ENCODE measurements at places on chromosomes 7 and 10. TPM values are rescaled to one million over a fixed set of nuclear protein-coding genes. Genes with fewer than 3 reads are reported as not detected.

The NPFFR1 gene
- not detected for total RNA-seq

GRCh38 chr7:5594616-5595544, 171.2 kb upstream of the TNRC18 start:
- H3K27me3 ChIP-seq: peaks cover 23% of the 10 kb centered on the region
- peak overlapping the region; percentile 72 for H3K27ac ChIP-seq
- H3K4me1 ChIP-seq: peaks cover 22% of the 10 kb centered on the region

The HYAL4 gene
- not detected for total RNA-seq

The COBL gene
- not detected for total RNA-seq

The KCP gene
- total RNA-seq: not detected

The LRRC61 gene
- total RNA-seq: 13.3 TPM

DNA sequence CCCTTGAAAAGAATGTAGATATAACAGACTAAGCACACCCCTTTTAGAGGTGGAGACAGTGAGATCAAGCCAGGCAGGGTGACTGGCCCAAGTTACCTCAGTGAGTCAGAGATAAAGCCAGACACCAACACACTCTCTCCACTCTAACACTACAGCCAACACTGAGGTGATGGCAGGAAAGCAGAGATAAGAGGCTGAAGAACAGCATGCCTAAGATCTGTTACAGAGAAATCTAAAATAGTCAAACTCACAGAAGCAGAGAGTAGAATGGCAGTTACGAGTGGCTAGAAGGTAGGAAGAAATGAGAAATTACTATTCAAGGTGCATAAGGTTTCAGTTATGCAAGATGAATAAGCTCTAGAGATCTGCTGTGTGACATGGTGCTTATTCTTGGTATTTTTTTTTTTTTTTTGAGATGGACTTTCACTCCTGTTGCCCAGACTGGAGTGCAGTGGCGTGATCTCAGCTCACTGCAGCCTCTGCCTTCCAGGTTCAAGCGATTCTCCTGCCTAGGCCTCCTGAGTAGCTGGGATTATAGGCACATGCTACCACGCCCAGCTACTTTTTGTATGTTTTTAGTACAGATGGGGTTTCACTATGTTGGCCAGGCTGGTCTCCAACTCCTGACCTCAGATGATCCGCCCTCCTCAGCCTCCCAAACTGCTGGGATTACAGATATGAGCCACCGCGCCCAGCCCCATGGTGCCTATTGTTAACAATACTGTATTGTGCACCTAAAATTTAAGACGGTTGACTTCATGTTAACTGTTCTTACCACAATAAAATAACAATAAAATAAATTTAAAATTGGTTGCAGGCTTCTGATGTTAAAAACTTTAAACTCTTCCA, 28.7 kb downstream of the ICA1 start:
- no peak overlapping the region for H3K27ac ChIP-seq
- no peaks in the 10 kb centered on the region for H3K4me1 ChIP-seq
- DNase-seq: no peak
- no peaks in the 10 kb centered on the region for H3K36me3 ChIP-seq

DNA sequence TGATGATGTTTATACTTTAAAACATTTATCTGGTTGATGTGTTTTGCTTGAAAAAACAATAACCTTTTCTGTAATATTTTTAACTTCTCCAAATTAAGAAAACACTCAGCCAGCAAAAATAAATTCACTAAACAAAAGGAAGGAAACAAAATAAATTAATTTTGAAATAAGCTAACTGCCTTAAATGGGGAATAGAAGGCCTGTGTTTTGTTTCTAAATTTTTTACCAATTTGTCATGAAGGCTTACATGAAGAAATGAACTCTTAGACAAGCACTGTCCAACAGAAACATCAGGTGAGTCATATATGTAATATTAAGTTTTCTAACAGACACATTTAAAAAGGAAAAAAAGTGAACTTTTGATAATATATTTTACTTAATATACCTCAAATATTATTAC, 68.5 kb downstream of the LRRN3 start:
- no peak for DNase-seq
- H3K27me3 ChIP-seq: no peaks in the 10 kb centered on the region
- H3K27ac ChIP-seq: no peak overlapping the region
- H3K4me1 ChIP-seq: no peaks in the 10 kb centered on the region
- no peaks in the 10 kb centered on the region for H3K36me3 ChIP-seq

DNA sequence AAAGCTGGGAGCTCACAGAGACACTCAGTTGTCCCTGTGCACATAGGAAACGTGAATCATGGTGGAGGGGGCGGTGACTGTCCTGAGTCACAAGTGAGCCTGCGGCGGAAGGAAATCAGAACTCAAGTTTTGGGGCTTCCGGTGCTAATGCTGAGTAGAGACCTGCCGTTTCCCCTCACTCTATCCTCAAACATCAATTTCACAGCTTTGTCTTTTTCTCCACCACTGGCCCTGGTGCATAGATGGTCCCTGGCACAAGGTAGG, 21.9 kb downstream of the ADCYAP1R1 start:
- no peak overlapping the region for H3K4me3 ChIP-seq
- no peaks in the 10 kb centered on the region for H3K36me3 ChIP-seq
- DNase-seq: no peak
- no peaks in the 10 kb centered on the region for H3K27me3 ChIP-seq

The ZNHIT1 gene
- total RNA-seq: 35.3 TPM

The OR13A1 gene
- not detected for total RNA-seq

GRCh38 chr7:2837496-2837895, 6.6 kb downstream of the GNA12 start:
- no peak overlapping the region for H3K4me3 ChIP-seq
- no peak for DNase-seq
- peaks cover 32% of the 10 kb centered on the region for H3K4me1 ChIP-seq
- peaks cover 14% of the 10 kb centered on the region for H3K36me3 ChIP-seq

- H3K4me3 ChIP-seq: no peak overlapping the region
- H3K4me1 ChIP-seq: peaks cover 30% of the 10 kb centered on the region
- no peak overlapping the region for H3K27ac ChIP-seq
- no peak for DNase-seq
- H3K27me3 ChIP-seq: no peaks in the 10 kb centered on the region
These were observed 101.0 kb downstream of the CELF2 start for GRCh38 chr10:11118686-11119085.

- peaks cover 15% of the 10 kb centered on the region for H3K4me1 ChIP-seq
- H3K4me3 ChIP-seq: peak overlapping the region; percentile 29
- peak; percentile 20 for DNase-seq
These were observed 195.4 kb upstream of the ADARB2 start for GRCh38 chr10:1932692-1933094.

DNA sequence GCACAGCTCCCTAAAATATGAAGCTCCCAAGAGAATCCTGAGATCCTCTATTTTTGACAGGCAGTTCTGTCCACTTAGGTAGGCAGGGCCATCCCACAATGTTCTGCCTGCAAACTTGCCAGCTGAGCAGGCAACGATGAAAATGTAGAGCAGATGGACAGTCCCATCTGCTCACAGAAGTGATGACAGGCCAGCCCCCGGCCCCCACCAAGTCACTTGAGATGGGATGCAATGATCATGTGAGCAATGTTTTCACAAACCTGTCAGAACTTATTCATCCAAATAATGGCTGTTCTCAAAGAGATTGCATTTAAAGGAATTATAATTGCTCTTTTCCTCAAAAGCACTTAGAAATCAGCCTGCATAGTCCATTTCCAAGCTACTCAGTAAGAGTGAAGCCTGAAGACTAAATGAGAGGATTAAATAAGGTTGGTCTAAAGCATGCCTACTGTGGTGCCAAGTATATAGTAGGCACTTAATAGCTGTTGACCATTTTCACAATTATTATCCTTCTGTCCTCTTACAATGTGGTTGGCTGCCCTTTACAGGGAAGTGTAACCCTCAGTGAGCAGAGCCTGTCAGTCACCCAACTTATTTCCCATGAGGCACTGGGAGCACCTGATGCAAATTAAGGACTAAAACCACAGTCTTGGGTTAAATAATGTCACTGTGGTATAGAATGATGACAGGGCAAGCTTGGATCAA, 301.2 kb downstream of the FGFR2 start:
- H3K27ac ChIP-seq: no peak overlapping the region
- no peak overlapping the region for H3K4me3 ChIP-seq
- DNase-seq: no peak
- H3K36me3 ChIP-seq: no peaks in the 10 kb centered on the region

DNA sequence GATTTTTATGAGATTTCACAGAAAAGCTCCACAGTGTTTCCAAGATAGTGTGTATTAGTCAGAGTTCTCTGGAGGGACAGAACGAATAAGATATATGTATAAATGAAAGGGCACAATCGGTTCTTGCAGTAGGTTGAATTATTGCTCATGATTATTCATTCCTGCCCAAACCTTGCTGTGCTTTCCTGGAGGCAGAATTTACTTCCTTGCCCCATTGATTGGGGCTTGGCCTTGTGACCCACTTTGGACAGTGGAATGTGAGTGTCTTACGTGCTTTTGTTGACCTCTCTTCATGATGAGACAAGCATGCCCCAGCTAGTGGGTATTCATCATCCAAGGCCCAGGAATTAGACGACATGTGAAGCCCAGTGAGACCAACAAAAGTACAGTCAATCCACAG, 53.0 kb upstream of the ABCB5 start:
- H3K4me3 ChIP-seq: no peak overlapping the region
- H3K27me3 ChIP-seq: no peaks in the 10 kb centered on the region
- no peaks in the 10 kb centered on the region for H3K4me1 ChIP-seq
- H3K27ac ChIP-seq: no peak overlapping the region
- no peaks in the 10 kb centered on the region for H3K36me3 ChIP-seq

The UBE2H gene
- 37.6 TPM for total RNA-seq

The COL1A2 gene
- total RNA-seq: 0.26 TPM

GRCh38 chr7:489876-490275, 29.8 kb downstream of the PDGFA start:
- no peak overlapping the region for H3K4me3 ChIP-seq
- H3K4me1 ChIP-seq: no peaks in the 10 kb centered on the region
- H3K36me3 ChIP-seq: no peaks in the 10 kb centered on the region
- H3K27me3 ChIP-seq: no peaks in the 10 kb centered on the region

GRCh38 chr7:132362059-132362458, 214.2 kb downstream of the PLXNA4 start:
- no peaks in the 10 kb centered on the region for H3K36me3 ChIP-seq
- no peak for DNase-seq
- no peak overlapping the region for H3K4me3 ChIP-seq
- peaks cover 11% of the 10 kb centered on the region for H3K27me3 ChIP-seq

- DNase-seq: no peak
- no peak overlapping the region for H3K27ac ChIP-seq
- no peaks in the 10 kb centered on the region for H3K27me3 ChIP-seq
- H3K4me1 ChIP-seq: peaks cover 44% of the 10 kb centered on the region
These were observed 15.6 kb downstream of the SMURF1 start for GRCh38 chr7:99128076-99128950.

GRCh38 chr10:87931836-87932230, 68.4 kb downstream of the PTEN start:
- peaks cover 19% of the 10 kb centered on the region for H3K36me3 ChIP-seq
- no peak for DNase-seq
- H3K27me3 ChIP-seq: no peaks in the 10 kb centered on the region
- H3K27ac ChIP-seq: no peak overlapping the region
- H3K4me3 ChIP-seq: no peak overlapping the region

- no peaks in the 10 kb centered on the region for H3K36me3 ChIP-seq
- no peak for DNase-seq
- H3K4me3 ChIP-seq: no peak overlapping the region
- H3K27ac ChIP-seq: no peak overlapping the region
- no peaks in the 10 kb centered on the region for H3K4me1 ChIP-seq
- no peaks in the 10 kb centered on the region for H3K27me3 ChIP-seq
These were observed 148.2 kb downstream of the KCND2 start for GRCh38 chr7:120421151-120421651.

The OR2A5 gene
- not detected for total RNA-seq

DNA sequence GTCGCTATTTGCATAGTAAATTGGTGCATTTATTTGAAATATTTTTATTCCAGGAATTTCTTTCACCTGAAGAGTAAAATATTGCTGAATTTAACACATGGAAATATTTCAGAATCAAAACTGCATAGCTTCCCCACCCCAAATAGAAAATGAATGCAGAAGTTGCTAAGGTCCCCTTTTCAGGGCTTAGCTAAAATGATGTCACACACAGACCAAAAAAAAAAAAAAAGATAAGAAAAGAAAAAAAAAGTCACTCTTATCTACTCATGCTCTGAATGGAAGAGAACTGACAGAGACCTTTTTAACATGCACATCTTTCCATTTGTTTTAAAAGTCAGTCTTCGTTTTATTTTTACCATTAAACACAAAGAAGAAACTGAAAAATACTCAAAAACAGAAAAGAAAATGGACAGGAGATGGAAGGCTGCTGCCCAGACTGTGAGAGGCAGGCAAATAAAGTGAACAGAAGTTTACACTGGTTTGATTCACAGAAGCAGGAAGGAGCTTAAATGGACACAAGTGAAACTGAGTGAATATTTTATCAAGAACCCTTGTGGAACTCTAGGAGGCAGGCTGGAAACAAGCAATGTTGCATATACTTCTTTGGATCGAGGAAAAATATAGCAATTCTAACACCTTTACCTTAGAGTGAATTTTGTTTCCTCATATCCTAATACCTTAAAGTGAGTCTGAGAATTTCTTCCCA, 32.0 kb downstream of the PSMC2 start:
- H3K4me3 ChIP-seq: no peak overlapping the region
- no peak for DNase-seq
- no peak overlapping the region for H3K27ac ChIP-seq
- no peaks in the 10 kb centered on the region for H3K27me3 ChIP-seq
- H3K4me1 ChIP-seq: no peaks in the 10 kb centered on the region
